ENCODE measurements at places on chromosomes 4 and X.

DNA sequence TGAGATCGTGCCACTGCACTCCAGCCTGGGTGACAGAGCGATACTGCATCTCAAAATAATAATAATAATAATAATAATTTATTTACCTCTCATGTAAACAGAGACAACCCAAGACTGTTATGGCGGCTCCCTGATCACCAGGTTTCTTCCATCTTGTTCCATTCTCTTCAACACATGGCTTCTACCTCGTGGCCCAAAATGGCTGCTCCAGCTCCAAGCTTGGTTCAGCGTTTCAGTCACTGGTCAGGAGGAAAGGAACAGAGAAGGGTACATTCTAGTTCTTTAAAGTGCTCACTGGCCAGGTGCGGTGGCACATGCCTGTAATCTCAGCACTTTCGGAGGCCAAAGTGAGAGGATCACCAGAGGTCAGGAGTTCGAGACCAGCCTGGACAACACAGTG lies 24.9 kb upstream of the CHRNA9 start:
- DNase-seq, result no peak

DNA sequence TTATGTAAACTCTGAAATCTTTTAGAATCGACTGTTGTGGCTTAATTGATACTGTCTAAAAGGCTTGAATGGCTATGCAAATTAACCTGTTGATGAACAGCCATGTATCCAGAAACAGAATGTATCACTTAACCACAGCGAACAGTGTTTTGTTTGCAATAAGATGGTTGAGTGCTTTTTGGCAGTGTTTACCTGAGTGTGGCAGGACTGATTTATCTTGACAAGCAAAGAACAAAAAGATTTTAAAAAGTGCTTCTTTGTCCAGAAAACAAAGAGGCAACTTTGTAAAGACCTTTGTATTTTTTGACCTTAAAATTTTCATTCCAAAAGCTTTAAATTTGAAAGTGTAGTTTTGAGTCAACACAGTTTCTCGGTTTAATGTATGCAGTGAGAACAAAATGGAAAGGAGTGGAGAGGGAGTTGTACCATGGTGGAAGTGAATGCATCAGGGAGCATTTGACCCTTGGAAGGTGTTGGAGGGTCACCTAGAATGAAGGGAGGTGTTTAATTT lies 18.0 kb downstream of the ARHGAP10 start:
- no peak for DNase-seq

DNA sequence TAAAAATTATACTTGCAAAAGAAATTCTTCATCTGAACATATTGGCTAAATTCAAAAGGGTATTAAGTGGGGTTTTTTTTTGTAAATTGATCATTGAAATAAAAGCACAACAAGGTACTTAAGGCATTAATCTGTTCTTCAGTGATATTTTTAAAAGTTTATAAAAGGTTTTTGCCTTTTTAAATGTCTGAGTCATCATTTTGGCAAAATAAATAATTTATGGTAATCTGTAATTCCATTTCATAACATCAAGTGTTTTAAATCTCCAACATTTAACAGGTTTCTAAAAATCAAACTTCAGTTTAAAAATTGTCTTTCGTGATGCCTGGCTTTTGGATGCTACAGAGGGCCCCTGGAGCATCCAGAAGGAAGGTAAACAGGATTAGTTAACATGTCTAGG lies 27.4 kb downstream of the NLRP2B start:
- DNase-seq, result no peak

- peak; percentile 82 for DNase-seq
These were observed 77.0 kb downstream of the COQ2 start for GRCh38 chr4:83207497-83208101.

GRCh38 chr4:91369116-91369515 lies 934.6 kb upstream of the GRID2 start:
- DNase-seq, result no peak

- DNase-seq, result no peak
These were observed 12.0 kb downstream of the APBB2 start for GRCh38 chr4:41202356-41202755.

DNA sequence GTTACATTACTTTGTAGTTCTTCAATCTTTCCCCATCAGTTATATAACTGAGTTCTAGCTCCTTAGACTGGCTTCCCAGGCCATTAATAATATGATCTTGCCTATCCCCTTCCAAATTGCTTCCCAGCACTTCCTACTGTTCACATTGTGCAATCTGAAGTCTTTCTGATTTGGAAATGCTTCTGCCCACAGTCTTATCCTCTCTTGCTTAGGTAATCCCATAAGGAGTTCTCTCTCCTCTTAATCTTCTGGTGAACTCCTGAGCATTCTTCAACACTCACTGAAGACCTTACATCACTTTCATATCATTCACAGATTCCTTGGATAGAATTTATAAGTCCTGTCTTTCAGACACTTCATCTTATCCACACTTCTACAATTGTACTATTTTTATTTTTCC lies 132.7 kb upstream of the TTC29 start:
- no peak for DNase-seq

DNA sequence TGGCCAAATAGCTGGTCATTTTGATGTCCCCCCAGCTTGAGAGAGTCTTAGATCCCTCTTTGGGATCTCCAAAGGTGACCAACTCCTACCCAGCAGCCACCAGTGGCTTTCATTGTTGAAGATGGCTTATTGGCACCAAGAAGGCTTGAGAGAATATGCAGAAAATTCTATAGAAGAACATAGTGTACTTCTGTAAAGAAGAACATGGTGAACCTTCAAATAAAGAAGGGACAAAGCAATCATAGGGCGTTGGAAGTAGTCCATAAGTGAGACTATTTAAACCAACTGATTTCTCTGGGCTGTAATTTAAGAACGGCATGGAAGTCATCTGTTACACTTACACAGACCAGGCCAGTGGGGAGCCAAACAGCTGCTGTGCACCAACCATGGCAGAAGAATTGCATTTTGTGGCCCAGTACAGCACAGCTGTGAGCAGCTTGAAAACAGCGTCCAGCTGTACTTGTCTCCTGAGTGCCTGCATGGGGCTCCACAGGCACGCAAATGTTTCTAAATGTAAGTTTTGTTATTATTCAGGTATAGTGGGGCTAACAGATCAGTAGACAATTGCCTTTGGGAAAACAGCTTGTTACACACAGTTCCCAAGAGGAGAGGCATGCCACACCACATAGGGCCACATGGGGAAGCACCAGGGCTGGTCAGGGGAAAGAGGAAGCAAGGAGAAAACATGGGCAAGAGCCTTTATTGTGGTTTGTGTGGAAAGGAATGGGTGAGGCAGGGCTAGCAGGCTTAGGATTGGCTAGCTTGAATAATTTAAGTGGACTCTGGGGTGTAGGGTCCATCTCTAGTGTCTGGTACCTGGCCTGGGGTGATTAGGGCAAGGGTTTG lies 125.0 kb downstream of the ARHGAP6 start:
- no peak for DNase-seq

- DNase-seq, result no peak
These were observed 63.5 kb downstream of the UCHL1 start for GRCh38 chr4:41320278-41320677.

GRCh38 chrX:50497114-50497513 lies 26.5 kb upstream of the DGKK start:
- no peak for DNase-seq

- DNase-seq, result no peak
These were observed 46.9 kb downstream of the SEPTIN11 start for GRCh38 chr4:76996445-76996844.

DNA sequence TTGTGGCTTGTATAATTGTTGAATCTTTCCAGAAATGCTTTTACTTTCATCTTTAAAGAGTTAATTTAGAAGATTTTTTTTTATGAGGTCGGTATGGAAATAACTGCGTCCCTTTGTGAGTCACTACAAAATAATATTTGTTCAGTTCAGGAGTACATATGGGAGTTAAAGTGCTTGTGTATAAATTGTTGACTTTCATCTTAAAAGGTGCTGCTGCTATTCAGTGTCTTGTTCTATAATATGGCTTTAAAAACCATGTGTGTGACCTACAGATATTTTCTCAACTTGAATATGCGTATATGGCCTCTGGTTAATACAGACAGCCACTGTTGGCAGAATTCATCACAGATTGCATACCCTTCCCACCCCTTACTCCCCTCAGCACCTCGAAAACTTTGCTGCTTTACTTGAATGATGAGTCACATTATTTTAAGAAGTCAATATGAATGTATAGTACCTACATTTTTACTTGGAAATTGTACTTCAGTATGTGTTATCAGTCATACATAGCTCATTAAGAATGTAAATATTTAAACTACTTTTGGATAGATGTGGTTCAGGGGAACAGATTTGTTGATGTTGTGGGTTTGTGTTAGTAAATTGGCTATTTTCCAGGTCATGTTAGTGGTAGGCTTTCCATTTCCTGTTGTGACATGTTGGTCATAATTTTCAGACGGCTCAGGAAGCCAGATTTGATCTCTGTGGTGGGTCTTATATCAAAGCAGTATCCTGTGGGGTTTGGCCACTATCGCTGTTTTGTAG lies 1.5 kb downstream of the CLCN3 start:
- DNase-seq, result peak; percentile 36

DNA sequence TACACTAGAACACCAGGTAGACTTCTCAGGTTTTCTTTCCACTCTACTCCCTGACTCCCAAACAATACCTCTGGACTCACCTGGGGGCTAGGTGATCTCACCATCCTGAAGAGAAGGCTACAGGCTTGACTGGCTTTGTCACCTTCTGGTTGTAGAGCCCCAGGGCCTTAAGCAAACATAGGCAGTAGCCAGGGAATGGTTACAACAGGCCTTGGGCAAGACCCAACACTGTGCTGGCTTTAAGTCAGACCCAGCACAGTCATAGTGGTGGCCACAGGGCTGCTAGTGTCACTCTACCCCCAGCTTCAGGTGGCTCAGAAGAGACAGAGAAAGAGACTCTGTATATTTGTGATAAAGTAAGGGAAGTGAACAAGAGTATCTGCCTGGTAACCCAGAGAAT lies 118.1 kb upstream of the EMCN start:
- DNase-seq, result no peak

- DNase-seq, result no peak
These were observed 49.0 kb upstream of the CDKN2AIP start for GRCh38 chr4:183395395-183395794.

DNA sequence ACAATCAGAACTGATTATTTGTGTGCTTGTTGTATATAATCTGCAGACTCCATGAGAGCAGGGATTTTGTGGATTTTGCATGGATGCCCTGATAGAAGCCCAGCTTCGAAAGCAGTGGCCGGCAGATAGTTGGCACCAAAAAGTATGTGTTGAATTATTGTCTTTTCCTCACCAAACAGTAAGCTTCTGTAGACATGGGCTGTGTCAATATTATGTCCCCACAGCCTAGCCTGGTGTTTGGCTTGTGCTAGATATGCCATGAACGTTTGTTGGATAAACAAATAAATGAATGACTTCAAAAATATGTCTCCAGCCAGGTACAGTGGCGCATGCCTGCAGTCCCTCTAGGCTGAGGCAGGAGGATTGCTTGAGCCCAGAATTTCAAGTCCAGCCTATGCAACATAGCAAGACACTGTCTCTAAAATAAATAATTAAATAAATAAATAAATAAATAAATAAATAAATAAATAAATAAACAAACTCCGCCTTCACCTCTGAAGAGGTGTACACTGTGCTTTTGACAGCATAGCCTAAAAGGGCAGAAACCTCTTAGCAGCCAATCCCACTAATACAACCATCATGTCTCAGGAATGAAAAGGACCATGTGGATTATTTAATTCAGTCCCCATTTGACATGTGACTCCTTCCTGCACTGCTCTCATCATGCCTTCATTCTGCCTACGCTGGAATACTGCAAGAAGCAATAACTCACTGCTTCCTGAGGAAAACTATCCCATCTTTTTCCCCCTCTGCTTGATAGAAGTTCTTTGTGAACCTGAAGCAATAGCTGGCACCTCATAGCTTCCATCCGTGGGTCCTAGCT lies 335.2 kb downstream of the FBXW7 start:
- no peak for DNase-seq

GRCh38 chr4:145859926-145860325 lies 78.7 kb downstream of the ZNF827 start:
- no peak for DNase-seq

DNA sequence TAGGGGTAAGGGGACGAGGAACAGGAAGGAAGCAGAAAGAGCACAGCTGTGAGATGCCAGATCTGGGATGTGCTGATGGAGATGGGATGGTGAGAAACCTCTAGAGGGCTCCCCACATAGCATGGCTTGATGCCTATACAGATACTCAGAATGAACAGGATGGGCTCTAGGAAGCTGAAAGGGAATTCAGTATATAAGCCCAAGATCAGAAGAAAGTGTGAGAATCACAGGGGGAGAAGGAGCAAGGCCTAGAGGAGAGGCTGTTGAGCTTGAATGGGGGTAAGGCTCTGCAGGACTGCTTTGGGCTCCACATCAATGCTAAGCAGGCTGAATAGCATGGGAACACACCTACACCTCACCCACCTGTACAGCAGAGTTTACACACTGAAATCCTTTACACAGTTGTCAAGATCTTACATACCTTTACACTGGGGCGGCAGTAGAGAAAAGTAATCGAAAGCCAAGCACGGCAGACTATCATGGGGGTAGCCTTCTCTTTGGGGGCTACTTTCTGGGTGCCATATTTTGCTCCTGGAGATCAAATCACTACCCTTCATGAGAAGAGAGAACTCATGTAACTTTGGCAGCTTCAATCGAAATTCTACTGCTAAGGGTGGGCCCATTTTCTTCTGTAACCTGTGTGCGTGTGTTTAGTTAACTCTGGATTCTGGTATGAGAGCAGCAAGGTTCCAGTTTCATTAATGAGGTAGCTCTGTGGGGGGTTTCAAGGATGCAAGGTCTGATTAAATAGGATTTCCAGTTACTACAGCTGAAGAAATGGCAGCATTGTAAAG lies 30.6 kb downstream of the HOPX start:
- DNase-seq, result no peak

GRCh38 chr4:139465922-139466321 lies 12.0 kb downstream of the RAB33B start:
- DNase-seq, result no peak

- DNase-seq, result no peak
These were observed 178.7 kb upstream of the IL15 start for GRCh38 chr4:141457653-141458052.

GRCh38 chr4:27414887-27415731 lies 554.5 kb downstream of the STIM2 start:
- DNase-seq, result no peak

GRCh38 chr4:184748251-184748652 lies 14.4 kb upstream of the CENPU start:
- no peak for DNase-seq

DNA sequence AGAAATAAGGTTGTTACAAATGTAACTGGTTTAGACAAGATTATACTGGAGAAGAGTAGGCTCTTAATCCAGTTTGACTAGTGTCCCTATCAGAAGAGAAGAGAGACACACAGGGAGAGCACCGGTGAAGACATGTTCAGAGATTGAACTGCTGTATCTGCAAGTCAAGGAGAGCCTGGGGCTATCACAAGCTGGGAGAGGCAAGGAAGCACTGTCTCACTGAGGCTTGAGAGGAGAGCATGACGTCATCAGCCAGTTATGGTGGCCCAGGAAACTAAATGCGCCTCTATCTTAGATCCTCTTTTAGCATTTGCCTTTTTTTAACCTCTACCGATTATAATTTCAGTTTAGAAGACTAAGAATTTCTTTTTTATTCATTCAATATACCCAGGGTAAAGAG lies 583.4 kb downstream of the TRAM1L1 start:
- DNase-seq, result no peak
